ENCODE measurements at places on chromosomes 1 and 21.

DNA sequence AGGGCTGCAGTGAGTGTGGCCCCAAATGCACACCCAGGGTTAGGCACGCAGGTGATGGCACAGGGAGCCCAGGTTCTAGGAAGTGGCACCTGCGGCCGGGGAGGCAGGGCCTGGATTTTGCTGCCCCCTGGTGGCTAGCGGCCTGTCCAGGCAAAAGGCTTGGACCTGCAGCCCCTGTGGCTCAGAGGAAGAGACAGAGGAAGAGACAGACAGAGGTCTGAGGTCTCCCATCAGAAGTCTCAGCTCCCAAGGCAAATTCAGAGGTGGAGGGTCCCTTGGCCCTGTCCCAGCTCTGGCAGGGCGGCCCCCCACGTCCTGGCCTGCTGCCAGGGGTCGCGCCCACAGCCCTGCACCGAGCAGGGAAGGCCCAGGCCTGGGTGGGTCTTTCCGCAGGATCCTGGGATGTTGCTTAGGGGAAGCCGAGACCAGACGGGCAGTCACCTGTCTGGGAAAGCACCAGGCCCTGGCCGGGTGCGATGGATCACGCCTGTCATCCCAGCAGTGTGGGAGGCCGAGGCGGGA, 8.0 kb upstream of the TNFRSF14 start:
- peak; percentile 94 for DNase-seq

DNA sequence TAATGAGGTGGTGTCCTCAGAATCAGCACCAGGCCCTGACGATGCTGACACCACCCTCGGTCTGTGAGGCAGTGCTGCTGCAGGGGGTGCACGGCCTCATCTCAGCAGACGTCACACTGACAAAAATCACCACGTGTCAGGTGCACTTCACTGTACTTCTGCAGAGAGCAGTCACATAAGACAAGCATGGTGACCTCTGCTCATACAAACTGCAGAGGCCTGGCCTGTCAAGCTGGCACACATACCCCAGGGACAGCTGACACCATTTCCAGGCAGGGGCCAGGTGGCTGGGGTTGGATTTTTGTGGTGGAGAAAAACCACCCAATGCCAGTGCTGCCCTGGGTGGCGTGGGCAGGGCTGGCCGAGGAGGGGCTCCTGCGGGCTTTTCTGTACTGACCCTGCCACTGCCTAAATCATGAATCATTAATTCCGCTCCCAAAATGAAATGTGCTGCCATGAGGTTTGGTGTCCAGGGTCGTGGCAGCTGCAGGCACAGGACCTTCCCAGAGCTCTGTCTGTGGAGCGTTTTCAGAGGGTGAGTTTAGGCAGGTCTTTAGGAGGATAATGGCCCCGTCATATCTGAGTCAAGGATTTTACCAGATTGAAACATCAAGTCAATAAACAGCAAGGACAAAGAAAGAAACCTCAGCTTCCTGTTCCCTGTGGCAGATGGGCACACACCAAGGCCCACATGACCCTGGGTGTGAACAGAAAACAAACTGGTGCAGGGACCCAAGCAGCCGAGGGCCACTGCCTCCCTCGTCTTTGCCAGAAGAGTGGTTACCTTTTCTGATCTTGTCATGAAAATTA, 33.4 kb upstream of the GPR153 start:
- no peak for DNase-seq

- no peak for DNase-seq
These were observed 118.3 kb downstream of the NOS1AP start for GRCh38 chr1:162187687-162188276.

- no peak for DNase-seq
These were observed 69.4 kb downstream of the LRRC8D start for GRCh38 chr1:89890085-89890752.

- no peak for DNase-seq
These were observed 598.3 kb upstream of the ZP4 start for GRCh38 chr1:238489006-238489405.

- DNase-seq, result no peak
These were observed 13.5 kb upstream of the ADAMTSL4 start for GRCh38 chr1:150535511-150536287.

GRCh38 chr21:41891132-41891531, 12.0 kb upstream of the PRDM15 start:
- DNase-seq, result no peak

DNA sequence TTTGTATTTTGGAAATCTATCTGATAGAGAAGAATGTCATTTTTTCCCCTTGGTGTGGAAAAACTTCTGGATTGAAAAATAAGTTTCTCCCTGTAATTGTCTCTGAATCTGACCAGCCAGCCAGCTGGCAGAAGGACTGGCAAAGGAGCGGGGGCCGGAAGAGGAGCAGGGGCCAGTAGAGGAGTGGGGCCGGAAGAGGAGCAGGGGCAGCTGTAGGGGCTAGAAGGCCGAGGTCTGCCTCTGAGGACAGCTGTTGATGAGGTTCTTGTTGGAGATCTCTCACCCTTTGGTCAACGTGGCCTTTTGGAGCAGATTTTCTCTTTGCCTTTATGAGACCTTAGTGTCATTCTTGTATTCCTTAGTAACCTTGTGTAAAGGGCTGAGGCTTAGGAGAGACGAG, 121.8 kb downstream of the GALNT2 start:
- DNase-seq, result no peak

- DNase-seq, result no peak
These were observed 58.5 kb downstream of the MAP10 start for GRCh38 chr1:232863544-232864275.

- no peak for DNase-seq
These were observed 8.4 kb downstream of the CLEC20A start for GRCh38 chr1:178488393-178488792.

- no peak for DNase-seq
These were observed 1.4 kb downstream of the ZBTB8A start for GRCh38 chr1:32540605-32541004.

DNA sequence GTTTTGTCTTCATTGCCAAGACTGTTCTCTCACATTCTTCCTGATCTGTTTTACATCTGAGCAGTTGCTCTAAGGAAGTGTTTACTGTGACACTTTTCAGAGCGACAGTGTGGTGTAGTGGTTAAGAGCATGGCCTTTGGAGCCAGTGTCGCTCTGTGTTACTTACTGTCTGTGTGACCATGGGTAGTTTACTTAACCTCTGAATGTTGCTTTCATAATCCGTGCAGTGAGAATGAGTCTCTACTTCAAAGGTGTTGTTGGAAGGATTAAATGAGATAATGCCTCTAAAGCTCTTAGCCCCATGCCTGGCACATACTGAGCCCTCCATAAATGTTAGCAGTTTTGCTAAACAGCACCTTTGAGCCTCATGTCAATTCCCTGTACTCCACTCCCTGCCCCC, 35.9 kb upstream of the ZFP69B start:
- no peak for DNase-seq

GRCh38 chr1:233376382-233377110, 49.0 kb downstream of the MAP3K21 start:
- no peak for DNase-seq

- no peak for DNase-seq
These were observed 67.1 kb downstream of the MAN1C1 start for GRCh38 chr1:25683731-25684130.

DNA sequence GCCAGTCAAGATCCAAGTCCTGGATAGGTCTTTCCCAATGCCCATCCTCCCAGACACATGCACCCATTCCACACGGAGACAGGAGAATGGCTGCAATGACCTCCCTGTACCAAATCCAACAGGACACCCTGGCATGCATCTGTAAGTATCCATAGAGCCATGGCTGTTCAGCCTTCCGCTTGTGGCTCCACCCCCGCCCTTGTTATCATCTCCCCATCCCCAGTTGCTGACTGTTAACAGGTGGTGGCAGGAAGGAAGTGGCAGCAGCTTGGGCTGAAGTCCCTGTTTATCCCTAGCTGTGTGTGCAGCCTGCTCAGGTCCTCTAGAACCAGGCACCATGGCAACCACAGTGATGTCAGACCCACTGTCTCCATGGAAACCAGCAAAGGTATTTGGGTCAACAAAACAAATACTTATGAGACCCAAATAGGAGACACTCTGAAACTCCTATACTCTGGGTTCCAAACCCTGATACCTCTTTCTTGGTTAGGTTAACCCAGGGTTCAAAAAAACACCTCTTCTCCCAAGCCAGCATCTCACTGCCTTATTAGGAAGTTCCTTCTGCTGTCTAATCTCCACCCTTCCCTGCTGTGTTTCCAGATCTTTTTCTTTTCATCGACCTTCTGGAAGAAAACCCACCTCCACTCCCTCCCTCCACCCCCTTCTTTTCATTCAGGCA, 721 bp downstream of the PBXIP1 start:
- peak; percentile 82 for DNase-seq

GRCh38 chr1:175192111-175192629, 406 bp downstream of the KIAA0040 start:
- DNase-seq, result peak; percentile 79

DNA sequence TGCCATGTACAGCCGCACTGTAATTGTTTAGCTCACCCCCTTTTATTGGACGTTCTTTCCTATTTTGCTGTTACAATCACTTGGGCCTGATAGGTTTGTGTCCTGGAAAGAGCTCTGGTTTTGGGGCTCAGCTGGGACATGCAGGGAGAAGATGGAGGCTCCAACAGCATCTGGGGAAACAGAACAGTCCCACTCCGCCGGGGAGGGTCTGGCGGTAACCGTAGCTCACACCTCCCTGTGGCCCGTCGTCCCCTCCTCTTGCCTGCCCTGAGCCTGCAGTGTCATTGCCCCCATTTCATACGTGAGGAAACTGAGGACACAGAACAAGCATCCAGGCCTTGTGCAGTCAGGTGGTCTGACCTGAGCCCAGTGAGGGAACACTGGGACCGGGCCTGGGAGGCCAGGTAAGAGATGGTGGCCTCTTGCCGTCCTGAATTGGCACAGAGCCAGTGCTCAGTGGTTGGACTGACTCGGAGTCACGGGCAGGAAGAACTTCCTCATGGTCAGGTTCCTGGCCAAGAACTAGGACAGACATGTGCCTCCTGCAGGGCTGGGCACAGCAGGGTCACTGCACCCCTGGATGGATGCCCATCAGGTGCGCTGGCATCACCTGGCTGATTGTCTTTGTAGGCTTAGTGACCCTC, 41.8 kb downstream of the S100B start:
- no peak for DNase-seq

DNA sequence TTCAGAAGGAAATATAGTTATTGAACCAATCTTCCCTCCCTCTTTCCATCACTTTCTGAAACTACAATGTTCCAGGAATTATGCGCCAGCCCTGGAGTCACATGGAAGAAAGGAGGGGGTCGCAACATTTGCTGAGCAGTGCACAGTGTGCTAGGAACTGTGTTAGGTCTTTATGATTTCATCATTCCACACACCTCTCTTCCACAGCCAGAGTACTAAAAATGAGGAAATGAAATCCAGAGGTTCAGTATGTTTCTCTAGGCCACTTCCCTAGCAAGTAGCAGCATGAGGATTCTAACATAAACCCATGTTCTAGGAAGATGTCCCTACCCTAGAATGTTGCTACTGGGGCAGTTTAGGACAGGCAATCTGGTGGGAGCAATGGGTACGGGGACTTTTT, 158.1 kb downstream of the SLC45A1 start:
- DNase-seq, result no peak

DNA sequence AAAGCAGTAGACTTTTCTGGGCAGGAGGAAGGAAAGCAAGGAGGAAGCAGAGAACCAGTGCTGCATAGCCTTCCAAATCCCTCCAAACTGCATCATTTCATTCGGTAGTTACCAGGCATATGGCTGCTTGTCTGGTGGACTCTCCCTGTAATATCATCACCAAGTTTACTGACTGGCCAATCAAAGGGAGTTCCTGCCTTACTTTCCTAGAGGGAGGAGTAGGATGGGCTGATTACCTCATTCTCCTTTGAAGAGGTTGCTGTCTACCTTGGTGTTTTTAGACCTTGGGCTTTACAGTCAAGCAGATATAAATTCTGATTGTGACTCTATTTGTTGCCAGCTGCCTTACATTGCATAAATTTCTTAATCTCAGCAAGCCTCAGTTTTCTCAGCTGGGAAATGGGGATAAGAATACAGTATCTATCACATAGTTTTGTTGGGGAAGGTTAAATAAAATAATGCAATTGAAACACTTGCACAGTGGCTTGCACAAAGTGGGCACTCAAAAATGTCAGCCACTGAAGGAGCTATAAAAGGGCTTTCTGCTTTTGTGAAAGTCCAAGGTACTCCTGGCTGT, 297.3 kb upstream of the PROX1 start:
- DNase-seq, result no peak

DNA sequence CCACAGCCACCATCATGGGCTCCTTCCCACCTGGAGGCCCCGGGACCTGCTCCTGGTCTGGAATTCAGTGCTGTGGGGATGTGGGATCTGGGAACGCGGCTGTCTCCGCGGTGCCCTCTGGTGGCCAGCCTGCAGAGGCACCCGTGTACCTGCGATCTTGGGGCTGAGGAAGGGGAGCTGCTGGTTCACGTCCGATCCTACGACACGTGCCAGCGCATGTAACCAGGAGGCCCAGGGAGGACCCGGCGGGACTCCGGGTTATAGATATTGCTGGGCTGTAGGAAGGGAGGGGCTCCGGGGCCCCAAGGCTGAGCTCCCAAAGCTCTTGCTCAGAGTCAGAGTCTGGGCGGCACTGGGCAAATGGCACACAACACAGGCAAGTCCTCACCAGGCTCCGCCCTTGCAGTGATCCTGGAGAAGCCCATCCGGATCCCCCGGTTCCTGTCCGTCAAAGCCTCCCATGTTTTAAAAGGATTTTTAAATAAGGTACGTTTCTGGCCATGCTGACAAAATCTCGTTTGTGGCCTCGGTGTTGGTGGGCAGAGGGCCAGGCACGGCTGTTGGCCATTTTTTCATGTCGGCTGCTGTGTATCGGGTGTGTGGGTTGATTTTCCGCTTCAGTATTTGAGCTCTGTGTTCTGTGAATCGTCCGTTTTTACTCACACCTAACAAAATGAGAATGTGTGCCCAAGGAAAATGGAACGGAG, 20.1 kb downstream of the FAAP20 start:
- DNase-seq, result peak; percentile 50

DNA sequence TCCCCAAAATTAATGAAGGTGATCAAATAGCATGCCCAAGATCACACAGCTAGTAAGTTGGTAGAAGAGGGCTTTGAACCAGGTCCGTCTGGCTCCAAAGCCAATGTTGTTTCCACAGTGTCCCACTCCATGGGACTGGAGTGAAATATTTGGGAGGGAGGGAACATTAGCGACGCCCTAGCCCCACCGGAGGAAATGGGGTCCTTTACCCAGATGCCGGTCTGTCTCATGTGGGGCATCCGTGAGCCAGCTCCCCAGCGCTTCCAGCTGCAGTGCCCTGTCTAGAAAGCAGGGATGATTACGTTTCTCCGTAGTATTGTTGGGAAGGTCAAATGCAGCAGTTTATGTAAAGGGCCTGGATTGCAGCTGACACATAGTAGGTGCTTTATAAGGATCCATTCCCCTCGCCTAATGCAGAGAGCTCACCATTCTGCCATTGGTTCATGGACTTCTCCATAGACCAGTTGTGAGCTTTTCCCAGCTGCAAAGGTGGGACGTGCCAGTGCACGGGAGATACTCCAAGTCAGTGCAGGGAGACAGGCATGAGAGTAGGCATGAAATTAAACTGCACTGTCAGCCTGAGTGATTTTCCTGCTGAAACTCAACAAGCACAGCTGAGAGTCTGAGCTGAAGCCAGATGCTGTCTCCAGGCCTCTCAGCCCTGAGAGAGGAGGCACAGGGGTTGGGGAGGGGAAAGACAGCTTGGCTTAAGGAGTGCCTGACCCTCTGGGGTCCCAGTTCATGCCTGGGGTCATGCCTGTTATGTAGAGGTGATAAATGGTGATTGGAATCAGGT, 24.7 kb downstream of the QSOX1 start:
- DNase-seq, result no peak

GRCh38 chr1:202135221-202135721, 9.3 kb downstream of the ARL8A start:
- DNase-seq, result peak; percentile 55

GRCh38 chr1:221439747-221440501, 302.0 kb downstream of the DUSP10 start:
- DNase-seq, result no peak

- no peak for DNase-seq
These were observed 110.5 kb downstream of the CASZ1 start for GRCh38 chr1:10685808-10686403.

Data from transverse colon (tissue), 4 donors.